ENCODE measurements at places on chromosomes 1 and 21.

DNA sequence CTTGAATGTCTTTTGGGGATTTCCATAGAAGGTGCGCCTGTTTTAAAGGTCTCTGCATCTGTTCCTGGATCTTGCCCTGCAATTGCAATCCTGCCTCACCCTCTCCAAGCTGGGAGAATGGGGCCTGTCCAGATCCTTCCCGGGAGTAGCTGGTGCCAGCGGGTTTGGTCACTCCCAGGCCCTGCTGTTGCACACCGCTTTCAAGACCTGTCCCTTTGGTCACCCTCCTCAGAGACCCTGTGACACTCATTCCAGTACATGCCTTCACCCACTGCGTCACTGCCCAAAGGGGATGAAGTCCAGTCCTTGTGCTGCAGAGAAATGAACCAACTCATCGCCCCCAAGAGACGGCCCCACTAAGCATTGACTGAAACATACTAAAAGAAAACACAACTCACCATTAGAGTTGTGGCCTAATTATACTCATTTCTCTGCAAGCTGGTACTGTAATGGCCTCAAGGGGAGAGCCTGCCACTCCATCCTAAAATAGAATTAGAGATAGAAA is 1.9 kb upstream of the IRF2BP2 start:
- DNase-seq = no peak

- no peak for DNase-seq
These were observed 364 bp downstream of the GOLPH3L start for GRCh38 chr1:150696590-150696989.

DNA sequence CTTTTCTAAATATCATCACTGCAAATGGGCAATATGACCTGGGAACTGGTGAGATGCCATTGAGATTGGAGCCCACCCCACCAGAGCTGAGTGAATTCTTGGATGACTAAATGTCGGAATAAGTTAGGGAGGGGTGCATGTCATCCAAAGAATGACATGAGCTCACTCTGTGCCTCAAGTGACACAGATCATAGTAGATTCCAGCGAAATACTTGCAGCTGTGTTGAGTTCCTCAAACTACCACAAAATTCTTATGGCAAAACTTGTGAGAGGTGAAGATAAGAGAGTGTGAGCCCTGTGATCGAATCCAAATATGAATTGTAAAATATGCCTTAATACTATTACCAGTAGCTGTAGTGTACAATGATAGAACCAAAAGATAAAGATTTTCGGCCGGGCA is 2.3 kb upstream of the TCP10L start:
- no peak for DNase-seq

DNA sequence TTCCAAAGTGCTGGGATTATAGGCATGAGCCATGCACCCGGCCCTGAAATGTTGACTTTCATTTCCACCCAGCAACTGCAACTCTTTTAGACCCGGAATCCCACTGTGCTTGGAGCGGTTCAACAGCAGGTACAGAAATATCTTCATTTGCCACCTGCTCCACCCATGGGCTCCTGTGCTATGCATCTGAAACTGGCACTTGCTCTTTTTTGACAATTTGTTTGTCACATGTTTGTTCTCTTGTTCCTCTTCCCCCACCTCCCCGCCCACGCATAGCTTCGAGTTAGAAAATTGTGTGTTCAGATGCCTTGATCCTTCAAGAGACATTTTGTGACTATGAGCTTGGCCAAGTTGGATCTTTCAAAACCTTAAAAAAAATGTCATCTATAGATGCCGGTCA is 2.4 kb upstream of the IFNLR1 start:
- peak; percentile 36 for DNase-seq

DNA sequence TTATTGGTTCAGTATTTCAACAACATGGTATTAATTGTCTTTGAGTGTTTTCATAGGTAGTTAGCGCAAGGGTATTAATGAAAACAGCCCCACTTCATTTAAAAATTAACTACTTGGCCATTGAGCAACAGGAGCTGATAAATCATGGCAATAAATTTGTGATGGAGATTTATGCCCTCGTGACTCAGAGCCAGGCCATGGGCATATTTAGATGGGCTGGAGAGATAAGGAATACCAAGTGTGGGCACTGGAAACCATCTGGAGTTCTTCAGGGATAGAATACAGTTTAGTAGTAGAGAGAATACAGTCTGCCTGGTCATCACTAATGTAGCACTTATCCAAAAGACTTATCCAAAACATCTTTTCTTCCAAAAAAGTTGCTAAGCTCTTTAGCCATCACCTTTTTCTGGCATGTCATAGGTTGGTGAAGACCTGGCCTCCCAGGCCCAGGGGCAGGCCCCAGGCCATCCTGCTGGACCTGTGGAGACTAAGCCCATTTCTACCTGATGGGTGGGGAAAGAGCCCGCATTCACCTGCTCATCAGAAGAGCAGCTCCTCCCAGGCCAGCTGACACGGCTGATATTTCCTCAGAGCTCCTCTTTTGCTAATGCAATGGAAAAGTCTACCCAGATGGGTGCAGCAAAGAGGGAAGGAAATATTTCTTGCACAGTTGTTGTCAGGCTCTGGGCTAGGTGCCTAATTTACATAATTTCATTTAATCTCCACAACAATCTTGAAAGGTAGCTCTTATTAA is 238.0 kb downstream of the TM2D1 start:
- DNase-seq = no peak

GRCh38 chr1:79355090-79355489 is 348.6 kb upstream of the ADGRL4 start:
- no peak for DNase-seq

DNA sequence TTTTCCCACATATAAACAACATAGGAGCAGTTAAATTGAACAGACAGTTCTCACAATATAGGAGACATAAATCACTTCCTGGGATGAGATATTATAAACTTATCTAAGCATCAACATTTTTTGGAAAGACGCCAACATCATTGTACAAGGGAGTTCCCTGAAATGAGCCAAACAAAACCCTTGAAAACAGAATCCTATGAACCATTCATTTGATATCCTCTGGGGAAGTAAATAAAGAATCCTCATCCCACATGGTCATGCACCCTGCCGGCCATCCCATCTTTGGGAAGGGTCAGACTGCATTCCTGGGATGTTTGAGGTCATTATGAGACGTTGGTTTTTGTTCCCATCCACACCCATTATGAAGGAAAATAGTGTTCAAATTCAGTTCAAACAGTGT is 111.8 kb upstream of the USP25 start:
- no peak for DNase-seq

DNA sequence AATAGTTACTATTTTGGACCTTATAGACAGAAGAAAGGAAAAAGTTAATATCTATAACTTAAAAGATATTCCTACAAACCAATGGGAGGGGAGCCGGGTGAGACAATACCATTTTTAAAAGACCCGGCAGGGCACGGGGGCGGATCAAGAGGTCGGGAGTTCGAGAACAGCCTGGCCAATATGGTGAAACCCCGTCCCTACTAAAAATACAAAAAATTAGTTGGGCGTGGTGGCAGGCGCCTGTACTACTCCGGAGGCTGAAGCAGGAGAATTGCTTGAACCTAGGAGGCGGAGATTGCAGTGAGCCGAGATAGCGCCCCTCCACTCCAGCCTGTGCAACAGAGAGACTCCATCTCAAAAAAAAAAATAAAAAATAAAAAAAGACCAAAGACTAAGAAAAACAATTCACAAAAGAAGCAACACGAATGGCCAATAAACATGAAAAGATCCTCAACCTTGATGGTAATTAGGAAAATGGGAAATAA is 1.2 kb upstream of the PSMB2 start:
- peak; percentile 14 for DNase-seq

Data from activated CD4-positive, alpha-beta T cell treated with anti-CD3 and anti-CD28 coated beads, Interleukin-10, Interleukin-2, amounts not matched to agents 100 ng/mL and 50 ng/mL, durations not matched to agents 16 hours and 8 hours (primary cell).